ENCODE measurements at places on chromosomes 11 and 22.

- DNase-seq = no peak
These were observed 49.2 kb downstream of the CNTN5 start for GRCh38 chr11:99069856-99070444.

DNA sequence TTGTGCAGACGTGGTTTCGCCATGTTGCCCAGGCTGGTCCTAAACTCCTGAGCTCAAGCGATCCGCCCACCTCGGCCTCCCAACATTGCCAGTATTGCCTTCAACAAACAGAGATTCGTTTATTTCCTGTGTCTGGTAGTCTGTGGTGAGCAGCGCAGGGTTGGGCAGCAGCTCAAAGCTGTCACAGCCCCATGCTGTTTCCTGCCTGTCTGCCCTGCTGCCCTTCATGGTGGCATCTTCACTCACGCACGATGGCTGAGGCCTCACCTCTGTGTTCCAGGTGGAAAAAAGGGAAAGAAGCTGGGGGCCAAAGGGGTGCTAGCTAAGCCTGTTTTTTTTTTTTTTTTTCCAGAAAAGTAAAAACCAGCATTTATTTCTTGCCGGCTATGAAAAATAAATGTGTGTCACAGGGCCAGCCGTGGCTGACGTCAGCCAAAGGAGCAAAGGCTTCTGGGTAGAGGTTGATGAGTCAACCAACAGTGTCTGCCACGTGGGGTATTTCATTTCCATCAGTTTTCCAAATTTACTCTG lies 28.8 kb downstream of the TBC1D22A start:
- DNase-seq = no peak

DNA sequence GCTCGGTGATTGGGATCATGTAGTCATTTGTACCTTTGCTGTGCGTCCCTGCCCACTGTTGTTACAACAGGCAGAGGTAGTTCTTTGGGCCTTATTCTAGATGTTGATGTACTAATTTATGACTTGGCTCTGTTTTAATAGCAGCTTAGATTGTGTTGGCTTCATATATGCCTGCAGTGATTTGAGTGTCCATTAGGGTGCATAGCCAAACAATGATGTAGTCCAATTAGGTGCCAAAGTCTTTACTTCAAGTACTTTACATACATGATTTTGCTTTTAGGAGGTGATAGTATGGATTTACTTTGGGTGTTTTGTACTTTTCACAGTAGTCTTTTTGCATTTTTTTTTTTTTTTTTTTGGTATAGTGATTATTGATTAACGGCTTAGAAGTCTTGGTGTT lies 46.4 kb downstream of the PPP6R3 start:
- DNase-seq = no peak

- DNase-seq = no peak
These were observed 22.5 kb downstream of the TECTA start for GRCh38 chr11:121123496-121124069.

DNA sequence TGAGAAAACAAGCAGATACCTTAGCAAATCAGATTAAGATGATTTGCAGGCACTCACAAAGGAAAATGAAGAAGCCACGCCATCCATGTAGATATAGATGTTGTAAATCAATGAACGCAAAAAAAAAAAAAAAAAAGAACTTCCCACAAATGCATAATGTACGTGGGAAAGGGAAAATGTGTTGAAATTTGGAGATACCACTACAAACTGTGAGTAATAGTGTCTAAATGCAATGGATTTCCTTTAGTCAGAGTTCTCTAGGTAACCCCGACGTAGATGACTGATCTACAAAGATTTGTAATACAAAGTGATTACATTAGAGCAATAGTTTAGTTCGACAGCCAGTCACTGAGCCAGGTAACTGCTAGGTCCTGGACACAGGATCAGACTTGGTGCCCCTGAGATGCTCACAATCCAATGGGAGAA lies 783 bp upstream of the ANKRD54 start:
- DNase-seq = no peak

GRCh38 chr11:78607696-78608095 lies 33.0 kb upstream of the NARS2 start:
- no peak for DNase-seq

GRCh38 chr11:17801166-17801565 lies 66.6 kb downstream of the KCNC1 start:
- DNase-seq = no peak

GRCh38 chr11:114080769-114081168 lies 21.3 kb downstream of the ZBTB16 start:
- no peak for DNase-seq

DNA sequence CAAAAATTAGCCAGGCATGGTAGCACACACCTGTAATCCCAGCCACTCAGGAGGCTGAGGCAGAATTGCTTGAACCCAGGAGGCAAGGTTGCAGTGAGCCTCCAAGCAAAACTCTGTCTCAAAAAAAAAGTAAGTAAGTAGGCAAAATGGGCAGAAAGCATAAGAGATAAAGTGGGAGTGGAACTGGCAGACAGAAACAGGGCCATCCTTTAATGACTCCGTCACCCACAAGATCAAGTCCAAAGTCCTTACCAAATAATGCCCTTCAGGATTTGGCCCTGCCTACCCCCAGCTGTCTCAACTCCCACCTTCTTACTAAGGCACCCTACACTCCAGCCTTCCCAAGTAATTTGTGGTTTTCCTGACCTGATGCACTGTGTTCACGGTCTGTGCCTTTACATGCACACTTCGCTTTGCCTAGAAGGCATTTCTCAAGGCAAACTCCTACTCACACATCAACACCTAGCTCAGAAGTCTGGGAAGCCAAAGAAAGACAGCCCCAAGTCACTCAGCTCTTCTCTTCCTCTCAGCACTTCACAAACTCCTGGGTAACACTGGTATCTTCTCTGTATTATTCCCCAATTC lies 6.1 kb downstream of the MAPK1 start:
- peak; percentile 31 for DNase-seq

DNA sequence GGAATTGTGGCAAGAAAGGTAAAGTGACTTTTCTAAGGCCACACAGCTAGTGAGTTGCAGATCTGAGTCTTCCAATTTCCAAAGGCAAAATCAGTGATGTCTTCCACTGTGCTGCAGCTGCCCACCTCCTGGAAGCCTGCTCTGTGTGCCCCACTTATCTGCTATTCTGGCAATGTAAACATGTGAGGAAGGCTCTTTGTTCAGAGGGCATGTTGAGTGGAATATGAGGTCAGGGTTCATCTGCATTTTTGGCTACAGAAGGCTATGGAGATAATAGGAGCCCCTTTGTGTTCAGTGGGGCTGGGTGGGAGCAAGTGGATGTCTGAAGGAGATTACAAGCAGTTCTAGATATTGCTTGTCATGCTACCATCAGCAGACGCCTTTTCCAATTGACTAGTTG lies 396.2 kb downstream of the BUD13 start:
- DNase-seq = no peak

DNA sequence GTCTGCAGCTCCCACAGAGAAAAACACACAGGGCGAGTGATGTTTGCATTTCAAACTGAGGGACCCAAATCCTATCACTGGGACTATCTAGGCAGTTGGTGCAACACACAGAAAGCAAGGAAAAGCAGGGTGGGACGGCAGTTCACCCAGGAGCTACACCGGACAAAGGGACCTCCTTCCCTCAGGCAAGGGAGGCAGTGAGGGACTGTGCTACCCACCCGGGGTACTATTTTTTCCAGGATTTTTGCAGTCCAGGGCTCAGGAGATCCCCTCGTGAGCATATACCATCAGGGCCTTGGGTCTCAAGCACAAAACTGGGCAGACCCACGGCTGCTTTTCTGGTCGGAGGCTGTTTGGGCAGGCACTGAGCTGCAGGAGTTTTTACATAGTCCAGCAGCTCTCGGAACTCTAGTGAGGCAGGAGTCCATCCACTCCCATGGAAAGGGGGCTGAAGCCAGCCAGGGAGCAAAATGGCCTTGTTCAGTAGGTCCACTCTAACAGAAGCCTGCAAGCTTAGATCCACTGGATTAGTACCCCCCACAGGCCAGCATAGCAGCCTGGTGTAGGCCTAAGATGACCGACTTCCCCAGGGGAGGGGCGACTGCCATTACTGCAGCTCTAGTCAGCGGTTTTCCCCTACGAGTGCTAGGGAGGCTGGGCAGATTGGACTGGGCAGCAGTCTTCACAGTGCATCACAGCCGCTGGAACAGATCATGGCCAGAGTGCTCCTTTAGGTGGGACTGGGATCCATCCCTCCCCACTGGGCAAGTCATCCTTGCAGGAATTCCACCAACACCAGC lies 28.2 kb downstream of the CARD18 start:
- no peak for DNase-seq

DNA sequence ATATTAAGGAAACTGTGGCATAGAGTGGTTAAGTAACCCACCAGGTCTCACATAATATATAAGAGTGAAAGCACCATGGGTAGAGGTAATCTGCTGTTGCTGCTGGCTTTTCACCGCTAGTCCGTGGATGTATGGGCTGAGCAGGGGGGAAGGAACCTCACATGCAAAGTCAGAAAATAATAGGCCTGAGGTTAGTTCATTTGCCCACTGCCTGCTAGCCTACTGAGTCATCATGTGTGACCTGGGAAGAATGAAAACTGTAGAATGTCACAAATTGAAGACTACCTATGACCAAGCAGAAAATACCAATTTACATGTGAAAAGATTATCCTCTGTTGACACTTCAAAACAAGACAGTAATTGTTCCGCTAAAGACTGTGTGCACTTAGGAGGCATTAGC lies 560.1 kb upstream of the FAT3 start:
- no peak for DNase-seq

DNA sequence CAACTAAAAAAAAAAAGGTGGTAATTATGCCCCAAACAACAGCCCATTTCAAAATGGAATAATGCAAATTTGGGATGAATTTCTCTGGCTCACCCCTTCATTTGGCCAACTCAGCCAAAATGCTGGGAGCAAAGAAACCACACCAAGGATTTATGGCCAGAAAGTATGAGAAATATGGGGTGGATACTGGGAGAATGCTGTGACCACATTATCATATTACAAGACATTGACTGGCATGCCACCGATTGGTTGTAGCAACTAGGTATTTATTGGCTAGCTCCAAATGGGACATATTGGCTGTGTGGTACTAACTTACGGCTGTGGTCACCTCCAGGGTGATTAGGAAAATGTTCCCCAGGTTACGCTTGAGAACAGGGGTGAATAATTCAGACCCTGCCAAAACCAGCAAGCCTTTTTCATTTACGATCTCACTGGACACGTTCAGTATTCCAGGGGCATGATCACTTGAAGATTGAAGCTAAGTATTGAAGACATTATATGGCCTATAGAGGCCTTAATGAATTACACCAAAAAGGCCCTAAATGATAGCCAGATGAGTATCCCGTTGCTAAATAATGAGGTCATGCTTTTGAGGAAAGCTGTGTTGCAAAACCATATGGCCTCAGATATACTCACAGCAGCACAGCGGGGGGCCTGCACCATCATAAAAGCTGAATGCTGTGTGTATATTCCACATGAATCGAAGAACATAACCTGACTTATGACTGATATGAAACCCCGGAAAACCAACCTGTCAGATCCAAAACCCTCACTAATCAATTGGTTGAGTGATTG lies 3.8 kb upstream of the FDX1 start:
- peak; percentile 20 for DNase-seq

GRCh38 chr11:282630-283360 lies 4.6 kb downstream of the NLRP6 start:
- DNase-seq = no peak

GRCh38 chr22:25203082-25203481 lies 3.4 kb downstream of the CRYBB3 start:
- DNase-seq = no peak

GRCh38 chr11:100105982-100106358 lies 581.1 kb upstream of the ARHGAP42 start:
- no peak for DNase-seq

DNA sequence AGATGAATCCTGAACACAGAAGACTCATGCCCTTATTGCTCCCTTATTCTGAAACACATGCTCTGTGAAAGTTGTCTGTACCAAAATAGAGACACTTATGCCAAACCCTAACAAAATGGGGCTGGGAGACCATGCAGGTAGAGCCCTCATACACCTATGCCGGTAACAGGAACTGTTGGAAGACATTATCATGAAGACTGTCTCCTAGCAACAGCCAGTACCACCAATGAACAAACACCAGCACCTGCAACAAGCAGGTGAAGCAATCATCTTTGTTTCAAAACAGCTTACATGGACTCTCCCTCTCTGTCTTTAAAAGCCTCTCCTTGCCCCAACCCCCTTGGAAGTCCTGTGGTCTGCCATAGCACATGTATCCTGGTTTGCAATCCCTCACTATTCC lies 17.2 kb downstream of the SLC5A4 start:
- no peak for DNase-seq

DNA sequence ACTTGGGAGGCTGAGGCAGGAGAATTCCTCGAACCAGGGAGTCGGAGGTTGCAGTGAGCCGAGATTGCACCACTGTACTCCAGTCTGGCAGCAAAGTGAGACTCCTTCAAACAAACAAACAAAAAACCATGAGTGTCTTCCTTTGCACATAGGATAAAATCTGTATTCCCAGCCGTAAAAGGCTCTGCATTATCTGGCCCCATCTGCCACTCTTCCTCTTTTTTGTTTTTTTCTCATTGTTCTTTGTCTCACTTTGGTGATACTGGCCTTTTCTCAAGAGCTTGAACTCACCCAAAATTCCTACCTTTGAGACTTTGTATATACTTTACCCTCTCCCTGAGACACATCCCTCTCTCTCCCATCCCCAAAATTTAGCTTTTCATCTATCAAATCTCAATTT lies 17.6 kb downstream of the FDX1 start:
- DNase-seq = no peak

- DNase-seq = no peak
These were observed 482.8 kb downstream of the TBC1D22A start for GRCh38 chr22:47245286-47245685.

DNA sequence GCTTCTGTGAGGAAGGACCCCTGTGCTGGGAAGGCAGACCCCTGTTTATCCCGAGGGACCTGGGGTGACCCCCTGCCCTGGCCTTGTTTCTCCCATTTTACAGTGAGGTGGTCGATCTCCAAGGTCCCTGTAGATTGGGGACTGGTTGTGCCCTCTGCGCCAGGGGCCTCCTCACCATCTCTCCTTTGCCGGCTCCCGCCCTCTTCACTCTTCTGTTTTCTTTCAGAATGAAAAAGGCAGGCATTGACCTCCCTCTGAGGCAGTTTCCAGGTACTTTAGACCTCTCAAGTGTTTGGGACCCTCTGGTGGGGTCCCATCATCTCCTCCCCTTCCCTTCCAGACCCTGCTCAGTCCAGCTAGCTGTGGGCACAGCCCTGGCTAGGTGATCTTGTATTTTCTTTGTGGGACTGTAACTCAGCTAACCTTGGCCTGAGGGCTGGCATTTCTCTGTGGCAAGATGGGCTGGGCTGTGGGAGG lies 1.5 kb downstream of the SERPINH1 start:
- no peak for DNase-seq

- no peak for DNase-seq
These were observed 706.9 kb upstream of the LUZP2 start for GRCh38 chr11:23789938-23790371.

- peak; percentile 89 for DNase-seq
These were observed 18.7 kb upstream of the SCGB1D1 start for GRCh38 chr11:62171261-62171723.

- no peak for DNase-seq
These were observed 3.3 kb downstream of the IL17REL start for GRCh38 chr22:50009251-50009650.
